ENCODE measurements at places on chromosomes 13 and 19. TPM values are rescaled to one million over a fixed set of nuclear protein-coding genes. Genes with fewer than 3 reads are reported as not detected.

Gene KLK6
- not detected for polyA plus RNA-seq

DNA sequence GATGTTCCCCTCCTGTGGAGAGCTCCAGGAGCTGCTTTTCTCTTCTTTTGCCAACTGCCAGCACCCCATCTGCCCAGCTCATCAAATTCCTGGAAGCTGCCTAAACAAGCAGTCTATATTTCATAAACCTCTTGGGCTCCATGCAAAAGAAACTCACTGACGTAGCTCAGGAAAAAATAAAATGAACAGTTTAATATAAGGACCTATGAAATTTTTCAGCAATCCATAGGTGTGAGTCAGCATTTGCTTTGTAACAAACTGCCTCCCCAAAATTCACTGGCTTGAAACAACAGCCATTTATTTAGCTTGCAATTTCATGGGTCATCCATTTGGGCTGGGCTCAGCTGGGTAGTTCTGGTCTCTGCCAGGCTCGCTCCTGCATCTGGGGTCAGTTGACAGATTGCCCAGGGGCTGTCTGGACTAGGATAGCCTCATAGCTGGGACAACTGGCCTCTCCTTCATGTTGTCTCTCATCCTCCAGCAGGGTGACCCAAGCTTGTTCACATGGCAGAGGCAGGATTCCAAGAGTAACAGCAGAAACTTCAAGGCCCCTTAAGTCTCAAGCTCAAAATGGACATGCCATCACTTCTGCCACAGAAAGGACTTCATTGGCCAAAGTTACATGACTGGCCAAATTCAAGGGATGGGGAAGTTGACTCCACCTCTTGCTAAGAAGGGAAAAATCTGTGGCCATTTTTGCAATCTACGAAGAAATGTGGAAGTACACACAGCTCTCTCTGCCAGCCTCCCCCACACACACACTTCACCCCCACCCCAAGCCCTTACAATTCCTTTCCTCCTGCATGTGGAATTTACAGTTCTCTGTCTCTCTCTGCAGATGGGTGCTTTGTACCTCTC lies 7.9 kb upstream of the PVR start:
- no peak for DNase-seq

DNA sequence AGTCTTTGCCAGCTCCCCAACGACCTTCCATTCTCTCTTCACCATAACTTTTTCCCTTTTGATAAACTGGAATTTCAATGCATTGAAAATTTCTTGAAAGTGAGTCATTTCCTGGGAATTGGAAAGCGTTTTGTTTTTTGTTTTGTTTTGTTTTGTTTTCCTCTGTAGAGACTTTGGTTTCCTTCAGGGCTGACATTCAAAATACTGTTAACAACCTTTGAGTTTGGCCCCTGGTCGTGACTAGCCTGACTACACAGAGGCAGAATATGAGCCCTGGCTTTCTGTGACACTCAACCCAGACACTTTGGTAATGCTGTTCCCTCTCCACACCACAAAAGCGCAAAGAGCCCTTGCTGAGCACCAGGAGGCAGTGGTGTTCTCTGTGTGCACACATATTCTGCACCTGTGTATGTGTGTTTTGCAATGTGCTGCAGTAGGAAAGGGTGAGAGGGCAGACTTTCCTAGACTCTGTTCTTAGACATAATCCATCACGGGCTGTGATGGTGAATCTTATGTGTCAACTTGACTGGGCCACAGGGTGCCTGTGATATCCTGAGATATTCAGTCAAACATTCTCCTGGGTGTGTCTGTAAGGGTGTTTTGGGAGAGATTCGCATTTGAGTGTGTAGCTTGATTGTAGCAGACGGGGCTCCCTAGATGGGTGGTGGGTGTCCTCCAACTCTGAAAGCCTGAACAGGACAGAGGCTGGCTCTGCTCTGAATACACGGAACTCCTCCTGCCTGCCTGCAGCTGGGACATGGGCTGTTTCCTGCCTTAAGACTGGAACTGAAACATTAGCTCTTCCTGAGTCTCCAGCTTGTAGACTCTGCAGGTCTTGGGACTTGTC lies 29.5 kb upstream of the ANKRD10 start:
- peak; percentile 20 for DNase-seq

GRCh38 chr13:29496241-29496712 lies 99.2 kb downstream of the SLC7A1 start:
- no peak for DNase-seq

Gene RNF225
- not detected for polyA plus RNA-seq

DNA sequence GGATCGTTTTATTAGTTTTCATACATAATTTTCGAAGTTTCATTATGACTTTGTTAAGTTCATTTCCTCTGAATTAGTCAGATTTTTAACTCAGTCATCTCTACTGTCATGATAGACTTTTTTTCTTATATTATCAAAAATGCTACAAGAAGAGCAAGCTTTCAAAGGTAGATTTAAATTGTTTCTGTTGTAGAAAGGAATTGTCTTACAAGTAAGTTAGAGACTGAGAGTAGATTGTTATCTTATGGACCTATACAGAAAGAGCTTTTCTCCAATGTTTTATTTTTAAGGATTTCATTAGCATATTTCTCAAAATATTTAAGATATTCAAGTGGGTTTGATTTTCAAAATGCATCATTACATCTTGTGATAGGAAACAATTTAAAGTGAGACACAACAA lies 2.7 kb downstream of the MAB21L1 start:
- DNase-seq = no peak

DNA sequence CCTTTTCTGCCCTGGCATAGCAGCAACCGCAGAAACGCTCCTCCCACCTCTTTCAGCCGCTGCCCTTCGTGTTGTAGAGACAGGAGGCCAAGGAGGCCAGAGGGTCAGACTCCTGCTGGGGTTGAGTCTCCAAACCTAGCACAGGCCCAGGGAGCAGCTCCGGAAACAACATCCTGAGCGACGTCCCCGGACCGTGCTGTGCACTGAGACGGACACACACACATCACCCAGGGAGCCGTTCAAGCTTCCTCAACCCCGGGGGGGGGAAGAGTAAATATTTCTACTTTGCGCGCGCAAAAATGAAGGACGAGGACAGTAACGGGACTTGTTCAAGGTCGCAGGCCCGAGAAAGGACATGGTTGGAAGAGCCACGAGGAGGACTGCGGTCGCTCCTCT lies 657 bp downstream of the ZNF550 start:
- DNase-seq = no peak

Gene MBD3L3
- polyA plus RNA-seq = not detected
